Coronary artery (tissue), 2 donors: ENCODE measurements at places on chromosomes 7 and 10.

GRCh38 chr7:86328801-86329433 is 314.8 kb upstream of the GRM3 start:
- no peak for DNase-seq

GRCh38 chr10:100020142-100020885 is 10.6 kb upstream of the DNMBP start:
- DNase-seq, result no peak

- no peak for DNase-seq
These were observed 16.5 kb upstream of the GPR37 start for GRCh38 chr7:124781907-124782734.

- DNase-seq, result no peak
These were observed 134.7 kb downstream of the TMEM178B start for GRCh38 chr7:141208539-141208938.

- DNase-seq, result no peak
These were observed 182.2 kb downstream of the NOC3L start for GRCh38 chr10:94180576-94180975.

- no peak for DNase-seq
These were observed 21.9 kb downstream of the PDCD4 start for GRCh38 chr10:110893559-110894179.

DNA sequence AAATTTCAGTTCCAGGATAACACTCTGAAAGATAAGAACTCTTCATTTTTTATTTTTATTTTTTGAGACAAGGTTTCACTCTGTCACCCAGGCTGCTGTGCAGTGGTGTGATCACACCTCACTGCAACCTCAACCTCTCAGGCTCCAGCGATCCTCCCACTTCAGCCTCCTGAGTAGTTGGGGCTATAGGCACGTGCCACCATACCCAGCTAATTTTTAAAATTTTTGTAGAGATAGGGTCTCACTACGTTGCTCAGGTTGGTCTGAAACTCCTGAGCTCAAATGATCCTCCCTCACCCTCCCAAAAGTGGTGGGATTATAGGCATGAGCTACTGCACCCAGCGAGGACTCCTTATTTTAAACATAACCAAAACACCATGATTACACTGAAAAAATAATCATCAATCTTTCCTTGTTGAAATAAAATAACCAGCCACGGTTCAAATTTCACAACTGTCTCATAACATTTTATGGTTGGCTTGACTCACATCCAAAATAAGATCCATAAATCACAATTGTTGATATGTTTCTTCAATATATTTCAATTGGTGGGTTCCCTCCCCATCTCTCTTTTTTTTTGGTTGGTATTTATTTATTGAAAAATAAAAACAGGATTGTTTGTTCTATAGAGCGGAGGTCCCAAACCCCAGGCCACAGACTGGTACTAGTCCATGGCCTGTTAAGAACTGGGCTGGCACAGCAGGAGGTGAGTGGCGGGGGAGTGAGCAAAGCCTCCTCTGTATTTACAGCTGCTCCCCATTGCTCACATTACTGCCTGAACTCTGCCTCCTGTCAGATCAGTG is 60.1 kb upstream of the FAM171A1 start:
- DNase-seq, result no peak

GRCh38 chr7:87475359-87476178 is at the start of gene ABCB4:
ABCB4 (minus strand) TSS chr7:87475680; CDS start chr7:87475465, 215 bp downstream.
- DNase-seq, result no peak

DNA sequence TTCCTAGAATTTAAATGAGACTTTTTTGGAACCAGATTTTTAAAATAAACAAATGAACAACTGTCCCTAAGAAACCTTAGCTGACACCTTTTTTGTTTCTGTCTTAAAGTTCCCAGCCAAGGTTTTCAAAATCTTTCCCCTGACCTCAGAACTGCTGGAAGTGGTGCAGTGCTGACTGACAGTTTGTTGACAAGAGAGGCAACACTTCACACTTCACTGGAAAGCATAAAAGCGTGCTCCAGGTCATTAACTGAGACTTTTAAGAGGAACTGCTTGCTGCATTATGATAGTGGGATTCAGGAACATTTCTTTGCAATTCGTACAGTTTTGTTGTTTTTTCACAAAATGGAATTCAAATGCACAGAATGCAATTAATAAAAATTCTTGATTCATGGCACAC is 36.2 kb downstream of the SYPL1 start:
- no peak for DNase-seq

GRCh38 chr10:105188737-105189462 is 547.8 kb downstream of the SORCS3 start:
- DNase-seq, result no peak

DNA sequence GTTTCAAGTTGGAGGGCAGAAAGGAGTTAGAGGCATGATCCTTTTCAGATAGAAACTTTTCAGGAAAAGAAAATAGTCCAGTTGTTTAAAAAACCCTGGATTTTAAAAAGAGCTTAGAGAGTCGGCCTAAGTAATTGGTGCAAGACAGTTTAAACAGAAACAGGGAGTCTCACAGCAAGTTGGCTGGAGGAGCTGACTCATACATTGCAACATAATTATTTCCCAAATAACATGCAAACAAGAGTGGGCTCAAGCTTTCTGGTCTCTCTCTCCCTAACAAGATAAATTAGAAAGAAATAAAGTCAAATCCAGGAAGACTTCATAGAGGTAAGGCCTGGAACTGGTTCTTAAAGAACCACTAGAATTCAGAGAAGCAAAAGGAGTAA is 100.3 kb upstream of the AGBL3 start:
- DNase-seq, result no peak

DNA sequence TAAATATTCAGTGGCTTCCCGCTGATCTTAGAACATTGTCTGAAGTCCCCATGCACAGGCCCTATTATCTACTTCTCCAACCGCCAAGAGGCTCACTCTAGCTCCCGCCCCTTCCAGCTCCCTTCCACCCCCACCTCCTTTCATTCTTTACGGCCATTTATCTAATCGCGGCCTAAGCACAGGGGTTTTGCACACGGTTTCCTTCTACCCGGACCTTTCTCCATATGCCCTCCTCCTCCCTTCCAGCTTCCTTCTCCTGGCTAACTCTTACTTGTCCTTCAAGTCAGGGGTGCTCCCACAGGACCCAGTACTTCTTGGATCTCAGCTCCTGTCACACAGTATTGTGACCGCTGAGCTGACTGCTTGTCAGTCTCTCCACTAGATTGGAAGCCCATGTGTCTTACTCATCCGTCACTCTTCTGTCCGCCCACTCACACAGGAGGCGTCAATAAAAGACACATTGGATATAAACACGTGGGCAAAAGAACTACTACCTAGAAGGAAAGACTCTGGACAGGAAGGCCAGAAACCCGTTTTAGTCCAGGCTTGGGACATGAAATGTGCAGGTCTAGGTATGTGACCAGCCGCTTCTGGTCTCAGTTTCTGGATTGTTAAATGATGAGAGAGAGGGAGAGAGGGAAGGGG is 20.2 kb upstream of the HPS1 start:
- DNase-seq, result no peak

GRCh38 chr10:29533696-29534285 is 101.0 kb downstream of the SVIL start:
- no peak for DNase-seq

GRCh38 chr10:95505084-95505610 is 56.0 kb downstream of the SORBS1 start:
- DNase-seq, result no peak

GRCh38 chr7:96322373-96322695 is 436 bp upstream of the SLC25A13 start:
- DNase-seq, result no peak

DNA sequence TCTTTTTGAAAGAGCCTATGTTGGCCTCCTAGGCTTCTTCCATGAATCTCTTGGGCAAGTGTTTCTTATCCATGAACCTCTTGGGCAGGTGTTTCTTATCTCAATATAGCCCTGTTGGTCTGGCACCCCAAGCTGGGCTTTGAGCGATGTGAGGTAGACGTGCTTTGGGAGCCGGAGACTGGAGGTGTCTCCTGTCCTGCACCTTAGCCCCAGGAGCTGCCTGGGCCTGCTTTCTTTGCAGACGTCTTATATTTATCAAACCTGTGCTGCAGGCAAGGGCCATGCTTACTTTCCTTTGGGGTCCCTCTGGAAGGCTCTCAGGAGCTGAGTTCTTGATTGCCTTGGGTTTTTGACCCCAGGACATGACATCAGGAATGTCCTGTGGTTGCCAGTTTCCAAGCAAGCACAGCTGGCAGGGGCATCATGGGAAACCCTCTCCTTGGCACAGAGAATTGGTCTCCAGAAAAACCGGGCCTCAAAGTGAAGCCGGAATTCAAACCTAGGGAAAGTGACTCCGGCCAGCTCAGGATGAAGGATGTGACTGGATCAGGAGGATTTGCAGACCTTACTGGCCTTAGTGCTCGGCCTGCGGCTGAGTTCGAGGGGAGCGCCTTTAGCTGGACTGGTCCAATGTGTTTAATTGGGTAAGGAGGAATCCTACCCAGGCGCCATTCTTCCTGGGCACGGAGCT is 2.8 kb downstream of the JAKMIP3 start:
- peak; percentile 50 for DNase-seq

- no peak for DNase-seq
These were observed 40.0 kb downstream of the GARS1 start for GRCh38 chr7:30634634-30635201.

DNA sequence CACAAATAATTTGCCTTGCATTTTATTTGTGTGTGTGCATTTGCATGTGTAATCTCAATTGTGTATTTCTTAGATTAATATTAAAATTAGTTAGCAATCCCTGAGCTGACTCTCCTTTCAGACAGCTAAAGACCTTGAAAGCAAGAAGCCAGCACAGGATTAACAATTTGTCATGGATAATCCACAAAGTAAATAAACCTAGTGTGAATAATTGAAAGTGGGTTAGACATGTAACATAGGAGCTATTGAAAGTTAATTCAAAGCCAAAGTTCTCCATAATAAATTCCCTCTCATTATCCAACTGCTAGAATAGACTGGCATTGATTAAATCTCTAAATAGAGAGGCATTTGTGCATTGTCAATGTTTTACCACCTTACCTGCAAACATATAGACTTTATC is 326.1 kb downstream of the PLXDC2 start:
- no peak for DNase-seq

GRCh38 chr7:27118580-27118979 is 12.0 kb downstream of the HOXA4 start:
- DNase-seq, result no peak

GRCh38 chr7:112370436-112370835 is 79.8 kb upstream of the IFRD1 start:
- no peak for DNase-seq

GRCh38 chr10:5094265-5095205 is at the start of gene AKR1C3:
AKR1C3 (plus strand) TSS chr10:5094414; CDS start chr10:5094445, 31 bp downstream.
- no peak for DNase-seq

DNA sequence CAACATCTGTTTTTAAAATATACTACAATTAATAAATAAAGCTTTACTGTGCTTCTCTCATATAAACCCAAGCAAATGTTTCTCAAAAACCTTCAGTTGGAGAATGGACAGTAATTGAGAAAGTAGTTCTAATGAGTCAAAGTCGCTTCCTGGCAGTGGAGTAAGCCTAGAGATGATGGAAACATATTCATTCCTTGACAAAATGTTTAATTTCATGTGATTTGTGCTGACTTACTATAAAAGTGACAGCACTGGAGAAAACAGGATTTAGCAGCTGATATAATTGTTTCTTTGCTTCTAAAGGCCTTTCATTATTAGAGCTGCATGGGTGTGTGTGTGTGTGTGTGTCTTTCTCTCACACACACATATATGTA is 9.0 kb downstream of the ELMO1 start:
- no peak for DNase-seq

DNA sequence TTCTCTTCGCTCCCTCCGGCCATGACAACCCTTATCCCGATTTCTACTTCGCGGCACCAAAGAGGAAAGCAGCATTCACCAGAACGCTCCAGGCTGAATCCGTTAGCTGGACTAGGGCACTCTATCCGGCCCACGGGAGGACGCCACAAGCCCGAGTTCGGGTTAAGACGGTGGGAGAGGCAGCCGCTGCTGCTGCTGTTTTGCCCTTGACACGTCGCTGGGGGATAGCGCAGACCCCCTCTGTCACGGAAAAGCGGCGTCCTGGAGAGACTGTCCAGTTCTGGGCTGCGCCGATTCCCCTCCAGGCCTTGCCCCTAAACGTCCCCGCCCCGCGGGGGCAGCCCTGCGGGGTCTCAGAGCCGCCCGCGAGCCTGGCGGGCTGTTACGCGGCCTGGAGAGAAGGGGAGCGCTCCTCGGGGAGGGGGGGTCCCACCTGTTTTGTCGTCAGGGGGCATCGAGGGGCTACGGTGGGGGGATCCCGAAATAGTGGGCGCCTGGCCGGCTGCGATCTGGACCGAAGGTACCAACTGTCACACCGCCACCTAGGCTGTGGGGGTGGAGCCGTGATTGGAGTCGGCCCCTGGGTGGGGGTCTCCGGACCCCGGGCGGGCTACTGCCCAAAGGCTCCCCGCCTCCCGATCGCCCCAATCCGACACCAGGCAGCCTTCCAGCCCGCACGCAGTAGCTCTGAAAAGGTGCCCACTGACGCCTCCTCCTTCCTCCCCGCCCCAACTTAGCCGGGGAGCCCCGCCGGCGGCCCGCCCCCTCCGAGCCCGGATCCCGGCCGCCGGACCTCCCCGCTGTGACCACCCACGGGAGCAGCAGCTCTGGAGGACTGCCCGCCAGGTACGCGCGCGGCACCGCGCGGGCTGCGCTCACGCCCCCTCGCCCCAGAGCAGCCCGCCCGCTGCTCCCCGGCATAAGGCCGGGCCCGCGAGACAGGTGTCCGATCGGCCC is 772 bp downstream of the SGMS1 start:
- DNase-seq, result peak; percentile 86

DNA sequence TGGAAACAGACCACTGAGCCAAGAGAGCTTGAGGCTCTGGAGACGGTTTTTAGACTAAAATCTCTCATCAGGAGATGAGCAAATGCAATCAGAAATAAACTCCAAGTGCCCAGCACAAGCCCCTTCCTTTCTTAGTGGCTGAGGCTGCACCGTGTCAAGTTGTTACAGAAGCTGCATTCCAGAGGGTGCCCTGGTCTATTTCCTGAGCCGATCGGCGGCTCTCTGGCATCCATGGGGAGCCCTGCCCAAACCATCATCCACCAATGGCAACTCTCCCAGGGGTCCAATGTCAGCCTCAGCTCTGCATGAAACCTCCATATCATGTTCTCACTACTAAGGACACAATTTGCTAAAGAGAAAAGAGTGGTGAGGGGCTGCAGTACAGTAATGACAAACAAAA is 89.6 kb downstream of the SVIL start:
- no peak for DNase-seq

DNA sequence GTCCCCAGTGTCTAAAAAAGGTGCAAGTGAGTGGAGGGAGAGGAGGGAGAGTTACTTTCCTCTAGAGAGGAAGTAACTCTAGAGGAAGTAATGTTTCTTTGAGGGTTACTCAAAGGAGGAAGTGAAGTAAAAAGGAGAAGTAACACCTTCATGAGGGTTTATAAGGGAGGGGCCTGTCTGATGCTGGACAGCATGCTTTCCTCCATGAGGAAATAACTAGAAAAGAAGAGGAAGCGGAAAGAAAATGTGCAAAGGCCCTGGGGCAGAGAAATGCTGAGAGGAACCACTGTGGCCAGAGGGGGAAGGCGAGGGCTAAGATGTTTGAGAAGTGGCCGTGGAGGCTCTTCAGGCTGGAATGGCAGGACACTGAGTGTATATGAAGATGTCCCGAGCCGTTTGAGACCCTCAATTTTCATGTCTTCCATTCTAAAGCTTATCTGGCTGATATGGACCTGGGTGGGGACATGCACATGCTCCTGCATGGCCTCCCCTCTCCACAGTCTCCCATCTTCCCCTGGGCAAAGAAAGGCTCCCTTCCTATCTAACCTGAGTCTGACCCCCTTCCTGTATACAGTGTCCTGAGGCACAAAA is 3.4 kb upstream of the SLC18A2 start:
- no peak for DNase-seq
